Activated CD4-positive, alpha-beta T cell treated with anti-CD3 and anti-CD28 coated beads, Interleukin-2, amount 50 U/mL, for 24 hours (primary cell): ENCODE measurements at places on chromosomes 2 and 18.
A peak's percentile ranks its signal among the peaks of the same experiment; 100 is the strongest.

- DNase-seq = no peak
Observed at GRCh38 chr2:102279391-102279735, 32.0 kb upstream of the IL1RL1 start.

DNA sequence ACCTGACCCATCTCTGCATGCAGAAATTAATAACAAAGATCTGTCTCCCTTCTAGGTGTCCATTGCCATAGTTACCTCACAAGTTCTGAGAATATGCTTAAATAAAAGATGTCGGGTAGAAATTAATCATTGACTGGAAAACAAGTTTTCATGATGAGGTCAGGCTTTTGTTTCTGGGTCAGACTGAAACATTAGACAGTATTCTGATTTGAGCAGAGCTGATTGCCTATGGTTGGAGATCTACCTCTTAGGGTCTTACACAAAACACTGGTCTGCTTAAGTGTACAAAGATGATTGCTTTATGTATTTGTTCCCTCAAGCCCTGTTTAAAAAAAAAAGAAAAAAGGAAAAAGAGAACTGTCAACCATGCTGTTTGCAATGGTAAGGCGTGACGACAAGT, 956.4 kb downstream of the CPS1 start:
- no peak for DNase-seq

- no peak for DNase-seq
Observed at GRCh38 chr18:13716916-13717315, 9.4 kb downstream of the FAM210A start.

DNA sequence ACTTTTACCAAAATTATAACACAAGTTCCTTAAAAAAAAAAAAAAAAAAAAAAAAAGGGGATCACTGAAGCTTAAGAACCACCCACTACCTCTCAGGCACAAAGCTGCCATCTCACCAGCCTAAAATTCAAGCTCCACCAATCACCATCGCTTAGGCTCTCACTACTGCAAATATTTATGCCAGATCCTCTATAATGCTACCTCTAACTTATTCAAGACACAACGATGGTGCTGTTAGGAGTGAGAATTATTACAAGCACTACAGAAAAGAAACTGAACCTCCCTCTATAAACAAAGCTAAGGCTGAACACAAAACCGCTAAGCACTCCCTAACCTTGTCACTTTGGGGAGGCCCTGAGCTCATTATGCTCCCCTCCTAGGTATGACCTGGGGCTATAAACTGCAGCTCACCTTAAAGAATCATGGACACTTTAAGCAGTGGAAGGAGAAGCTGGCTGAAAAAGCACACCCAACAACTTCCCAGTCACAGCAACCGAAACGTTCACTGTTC, 3.6 kb downstream of the FZD5 start:
- no peak for DNase-seq

DNA sequence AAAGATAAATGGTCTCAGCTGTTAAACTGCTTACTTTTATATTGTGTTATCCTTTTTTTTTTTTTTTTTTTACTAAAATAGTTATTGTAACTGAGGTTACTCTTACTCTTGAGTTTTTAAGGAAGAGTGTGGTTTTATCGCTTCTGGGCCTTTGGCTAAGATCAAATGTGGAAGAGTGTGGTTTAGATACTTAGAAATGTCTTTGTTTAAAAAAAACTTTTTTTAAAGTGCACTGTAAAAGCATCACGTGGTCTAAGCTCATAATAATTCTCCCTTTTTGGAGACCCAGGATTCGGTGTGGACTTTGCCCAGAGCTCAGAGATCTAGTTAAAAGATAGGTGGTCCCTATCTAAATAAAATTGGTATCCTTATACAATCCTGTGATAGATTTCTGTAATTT, 11.9 kb upstream of the OXER1 start:
- no peak for DNase-seq

DNA sequence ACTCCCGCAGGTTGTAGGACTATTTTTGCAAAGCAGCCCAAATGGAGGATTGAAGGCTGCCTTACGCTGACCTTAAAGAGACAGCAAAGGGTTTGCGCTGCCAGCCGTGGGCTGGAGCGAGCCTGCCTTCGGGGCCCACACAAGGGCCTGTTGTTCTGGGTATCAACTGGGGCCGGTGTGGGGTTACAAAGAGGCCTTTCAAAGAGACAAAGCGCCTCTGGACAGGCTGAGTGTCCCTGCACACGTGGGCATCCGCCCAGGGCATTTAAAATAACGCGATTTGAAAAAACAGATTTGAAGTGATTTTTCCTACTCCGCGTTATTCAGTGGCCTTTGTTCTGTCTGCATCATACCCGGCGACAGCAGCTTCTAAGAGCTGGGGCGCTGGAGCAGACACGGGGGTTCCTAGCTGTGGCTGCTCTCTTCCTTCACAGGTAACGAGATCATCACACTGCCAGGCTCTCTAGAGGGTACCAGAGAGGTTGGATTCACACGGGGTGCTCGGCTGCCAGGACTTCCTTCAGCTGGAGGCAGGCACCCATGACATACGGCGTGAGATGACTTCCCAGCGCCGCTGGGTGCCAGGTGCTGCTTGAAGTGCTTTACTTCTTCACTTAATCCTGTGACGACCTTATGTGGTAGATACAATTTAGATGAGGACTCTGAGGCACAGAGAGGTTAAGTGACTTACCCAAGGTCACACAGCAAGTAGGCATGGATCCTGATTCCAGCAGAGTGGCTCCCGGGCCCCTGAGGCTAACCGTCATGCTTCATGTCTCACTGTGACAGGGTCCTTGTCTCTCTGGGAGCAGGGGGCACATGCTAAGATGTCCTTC, 32.2 kb downstream of the MAL start:
- DNase-seq = no peak

- no peak for DNase-seq
Observed at GRCh38 chr2:76341439-76341838, 630.7 kb upstream of the GCFC2 start.

DNA sequence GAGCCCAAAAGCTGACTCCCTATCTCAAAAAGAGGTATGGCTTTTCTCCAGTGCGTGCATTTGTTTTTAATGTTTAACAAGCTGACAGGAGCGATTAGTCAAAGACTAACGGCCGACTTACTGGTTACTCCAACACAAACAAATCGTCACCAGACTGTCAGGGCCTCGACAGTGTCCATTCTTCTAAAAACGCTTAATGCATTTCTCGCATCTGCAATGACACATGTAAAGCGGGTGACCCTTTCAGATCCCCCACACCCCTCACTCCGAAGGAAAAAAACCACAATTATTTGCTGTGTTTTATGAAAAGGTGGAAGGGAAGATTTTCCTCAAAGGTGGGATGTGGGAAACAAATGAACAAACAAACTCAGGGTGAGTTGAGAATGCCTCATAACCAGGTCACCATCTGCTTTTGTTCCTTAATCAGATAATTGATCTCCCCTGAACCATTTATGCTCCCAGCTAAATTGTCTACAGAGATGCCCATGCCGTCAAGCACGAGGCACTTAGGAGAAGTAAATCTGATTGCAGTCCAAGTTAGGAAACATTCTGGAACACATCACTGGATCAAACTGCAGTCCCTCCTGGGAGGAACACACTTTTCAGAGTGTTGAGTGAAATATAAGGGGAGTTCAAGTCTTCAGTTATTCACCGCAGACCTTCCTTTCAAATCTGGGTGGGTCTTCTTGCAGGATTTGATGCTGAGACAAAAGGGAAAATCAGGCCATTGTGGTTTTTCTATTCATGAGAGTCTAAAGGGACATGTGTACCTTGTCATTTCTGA, 340.8 kb downstream of the CMPK2 start:
- no peak for DNase-seq

- DNase-seq = no peak
Observed at GRCh38 chr2:22281033-22281432, 1103.9 kb upstream of the KLHL29 start.

DNA sequence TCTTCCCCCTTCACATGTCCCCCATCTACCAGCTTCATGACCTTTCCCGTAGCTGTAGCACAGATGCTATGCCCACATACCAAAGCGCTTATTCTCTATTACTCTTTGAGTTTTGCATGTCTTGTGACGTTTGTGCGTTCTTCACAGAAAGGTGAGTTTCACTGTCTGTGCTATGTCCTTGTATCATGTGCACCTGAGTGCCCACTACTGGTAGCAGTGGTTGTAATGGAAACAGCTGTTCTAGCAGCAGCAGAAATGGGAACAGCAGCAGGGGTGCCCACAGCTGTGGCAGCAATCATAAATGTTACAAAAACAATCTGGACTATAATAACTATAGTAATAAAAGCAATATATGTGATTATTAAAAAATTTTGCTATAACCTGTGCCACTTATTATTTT, 127.1 kb downstream of the STK39 start:
- DNase-seq = no peak

- no peak for DNase-seq
Observed at GRCh38 chr2:73218298-73218697, 4.3 kb downstream of the SMYD5 start.

DNA sequence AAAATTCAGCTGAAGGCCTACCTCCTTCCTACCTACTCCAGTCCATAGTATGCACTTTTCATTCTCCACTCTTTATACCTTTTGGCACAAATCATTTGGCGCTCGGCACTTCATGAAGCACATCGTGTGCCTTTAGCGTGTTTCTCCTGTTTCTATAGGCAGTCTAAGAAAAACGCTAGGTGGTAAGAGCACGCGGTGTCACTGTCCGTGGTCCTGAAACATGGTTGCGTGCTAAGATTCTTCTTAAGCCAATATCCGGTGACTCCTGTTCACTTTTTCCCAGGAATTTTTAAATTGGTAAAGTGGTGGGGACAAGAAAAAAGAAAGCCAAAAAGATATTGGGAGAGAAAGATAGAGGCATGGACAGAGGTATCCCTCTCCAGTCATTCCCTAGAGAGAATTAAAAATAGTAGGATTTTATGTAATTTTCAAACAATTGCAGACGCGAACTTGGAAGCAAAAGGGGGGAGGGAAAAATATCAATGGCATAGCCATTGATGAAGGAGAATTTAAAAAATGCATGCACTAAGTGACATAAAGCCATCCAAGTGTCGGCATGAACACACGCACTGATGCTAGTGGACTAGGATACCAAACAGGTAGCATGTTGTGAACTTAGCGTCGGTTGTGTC, 1.4 kb upstream of the CTNNA2 start:
- DNase-seq = no peak

- no peak for DNase-seq
Observed at GRCh38 chr2:101699755-101700461, 2.4 kb downstream of the MAP4K4 start.

DNA sequence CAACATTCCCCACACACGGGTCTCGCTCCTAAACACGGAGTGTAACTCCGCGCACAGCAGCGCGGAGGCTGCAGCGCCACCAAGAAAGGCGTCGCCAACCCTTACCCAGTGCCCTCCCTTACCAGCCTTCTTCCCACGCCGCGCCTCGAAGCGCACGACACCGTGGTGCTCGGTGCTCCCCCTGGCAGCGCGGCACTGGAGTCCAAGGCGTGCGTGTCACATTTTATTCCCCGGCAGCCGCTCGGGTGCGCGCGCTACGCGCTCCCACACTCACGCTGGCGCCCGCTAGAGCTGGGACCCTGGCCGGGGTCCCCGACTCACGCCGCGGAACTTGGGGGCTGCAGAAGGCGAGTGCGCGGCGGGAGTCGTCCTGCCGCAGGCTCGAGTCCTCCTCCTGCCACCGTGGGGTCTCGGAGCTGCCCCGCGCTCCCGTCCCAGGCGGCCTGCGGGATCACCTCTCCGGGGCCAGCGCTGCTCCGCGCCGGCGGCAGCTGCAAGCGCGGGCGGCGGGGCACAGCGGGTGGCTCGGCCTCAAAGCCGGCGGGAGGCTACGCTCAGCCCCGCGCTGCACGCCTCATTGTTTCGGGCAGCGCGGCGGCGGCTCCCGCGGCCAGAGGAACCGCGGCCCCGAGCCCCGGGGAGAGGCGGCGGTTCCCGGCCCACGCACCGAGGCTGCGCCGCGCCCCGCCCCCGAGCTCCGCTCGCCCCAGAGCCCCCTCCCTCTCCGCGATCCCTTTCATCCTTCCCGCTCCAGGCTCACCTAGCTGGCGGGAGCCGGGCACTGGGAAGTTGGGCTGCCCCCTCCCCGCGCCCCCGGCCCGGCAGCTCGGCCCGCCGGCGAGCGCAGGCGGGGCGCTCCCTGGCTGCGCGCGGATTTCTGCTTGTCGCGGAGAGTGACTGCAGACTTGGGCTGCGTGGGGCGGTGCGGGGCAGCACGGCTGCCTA, at the start of gene ST6GAL2:
TSS of gene ST6GAL2 (minus strand) at position 197 of the 945 bp plus-strand sequence. CDS start 42,190 bp downstream, outside the sequence.
- DNase-seq = no peak

DNA sequence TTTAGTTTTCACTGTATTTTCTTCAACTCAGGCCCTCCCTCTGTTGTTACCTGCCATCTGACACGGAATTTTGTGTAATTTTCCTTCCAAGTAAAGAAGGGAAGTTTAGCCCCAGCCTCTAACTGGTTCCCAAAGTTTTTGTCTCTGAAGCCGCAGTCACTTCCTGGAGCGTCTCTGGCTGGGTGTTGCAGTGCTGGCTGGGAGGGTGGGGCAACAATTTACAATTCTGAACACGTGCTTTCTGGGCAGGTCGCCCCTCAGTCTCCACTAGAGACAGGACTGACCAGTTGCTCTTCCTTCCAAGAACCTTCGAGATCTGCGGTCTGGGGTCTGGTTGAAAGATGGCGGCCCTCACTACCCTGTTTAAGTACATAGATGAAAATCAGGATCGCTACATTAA, 3.5 kb downstream of the CNDP2 start:
- peak; percentile 17 for DNase-seq

- DNase-seq = no peak
Observed at GRCh38 chr2:88517759-88518201, 65.3 kb upstream of the FOXI3 start.

DNA sequence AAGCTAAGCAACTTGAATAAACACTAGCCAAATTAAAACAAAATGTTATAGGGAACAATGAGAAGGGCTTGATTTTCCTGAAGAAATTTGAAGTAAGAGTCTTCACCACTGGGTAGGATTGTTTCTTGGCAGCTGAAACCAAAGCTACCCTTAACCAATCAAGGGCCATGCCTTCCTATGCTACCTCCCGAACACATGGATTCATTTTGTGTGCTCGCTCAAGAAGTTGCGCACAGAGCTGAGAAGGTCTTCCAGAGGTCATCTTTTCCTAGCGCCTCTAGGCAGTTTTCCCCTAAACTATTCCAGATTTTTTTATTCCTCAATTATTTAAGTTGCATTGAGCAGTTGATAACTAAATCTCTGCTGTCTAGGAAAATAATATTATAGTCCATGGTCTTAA, 264.6 kb downstream of the RBM43 start:
- no peak for DNase-seq

- DNase-seq = no peak
Observed at GRCh38 chr18:59229701-59230443, 9.9 kb downstream of the GRP start.

DNA sequence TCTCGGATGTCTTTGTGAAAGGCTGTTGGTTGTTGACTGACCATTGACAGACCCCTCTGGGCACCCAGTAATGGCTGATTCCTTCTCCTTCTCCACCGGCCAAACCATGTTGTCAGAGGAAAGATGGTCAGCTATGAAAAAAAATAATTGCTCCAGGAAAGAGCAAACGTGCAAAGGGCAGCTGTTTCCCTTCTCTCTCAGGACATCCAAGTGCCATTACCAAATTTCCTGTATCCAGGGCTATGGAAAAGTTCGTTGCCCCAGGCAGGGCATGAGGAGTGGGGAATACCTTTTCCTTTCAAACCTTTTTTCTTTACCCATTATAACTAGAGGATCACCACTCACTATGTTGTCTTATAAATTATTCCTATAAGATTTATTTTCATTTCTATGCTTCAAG, 321.5 kb upstream of the HNRNPA3 start:
- DNase-seq = no peak
